ENCODE measurements at places on chromosomes 7 and 10. TPM values are rescaled to one million over a fixed set of nuclear protein-coding genes. Genes with fewer than 3 reads are reported as not detected.

DNA sequence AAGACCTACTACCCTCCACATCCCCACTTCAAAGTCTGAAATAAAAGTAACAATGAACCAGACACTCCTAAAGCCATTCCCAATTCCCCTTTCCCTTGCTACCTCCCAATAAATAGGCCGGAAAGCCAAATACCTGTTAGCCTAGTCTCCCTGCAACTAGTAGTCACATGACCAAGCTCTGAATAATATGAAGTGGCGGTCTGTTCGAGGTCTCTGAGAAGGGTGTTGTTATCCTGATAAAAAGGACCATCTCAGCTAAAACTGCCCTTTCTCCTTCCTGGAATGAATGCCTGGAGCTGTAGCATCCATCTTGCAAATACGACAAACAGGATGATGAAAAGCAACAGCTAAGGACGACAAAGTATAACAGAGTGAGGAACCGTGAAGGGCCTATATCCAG, 6.0 kb downstream of the KIF5B start:
- peaks cover 31% of the 10 kb centered on the region for H3K36me3 ChIP-seq
- H3K27me3 ChIP-seq = no peaks in the 10 kb centered on the region
- no peak overlapping the region for H3K27ac ChIP-seq

DNA sequence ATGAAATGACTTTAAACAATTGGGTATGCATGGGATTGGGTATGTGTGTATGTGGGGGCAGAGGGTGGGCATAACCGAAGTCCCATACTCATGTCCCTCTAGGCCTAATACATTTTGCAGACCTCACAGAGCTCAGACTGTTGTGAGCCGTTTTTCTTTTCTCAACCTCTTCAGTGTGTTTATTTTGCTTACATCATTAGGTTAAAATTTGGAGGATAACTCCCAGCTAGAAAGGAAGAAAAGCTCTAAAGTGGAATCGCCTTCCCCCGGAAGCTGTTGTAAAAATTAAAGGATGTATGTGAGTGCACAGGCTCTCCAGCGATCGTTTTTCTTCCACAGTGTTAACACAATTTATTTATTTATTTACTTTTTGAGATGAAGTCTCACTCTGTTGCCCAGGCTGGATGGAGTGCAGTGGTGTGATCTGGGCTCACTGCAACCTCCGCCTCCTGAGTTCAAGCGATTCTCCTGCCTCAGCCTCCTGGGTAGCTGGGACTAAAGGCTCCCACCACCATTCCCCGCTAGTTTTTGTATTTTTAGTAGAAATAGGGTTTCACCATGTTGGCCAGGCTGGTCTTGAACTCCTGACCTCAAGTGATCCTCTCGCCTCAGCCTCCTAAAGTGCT, 1.5 kb upstream of the H2AZ2 start:
- DNase-seq = no peak
- H3K36me3 ChIP-seq = no peaks in the 10 kb centered on the region
- peak overlapping the region; percentile 65 for H3K4me3 ChIP-seq
- peaks cover 10% of the 10 kb centered on the region for H3K4me1 ChIP-seq
- H3K27me3 ChIP-seq = no peaks in the 10 kb centered on the region

GRCh38 chr10:73590881-73591799, at the start of gene USP54:
Gene USP54, minus strand, starts transcription at chr10:73591342. Its CDS starts 15,684 bp downstream, at chr10:73575658.
- H3K36me3 ChIP-seq = no peaks in the 10 kb centered on the region
- no peaks in the 10 kb centered on the region for H3K27me3 ChIP-seq
- H3K27ac ChIP-seq = peak within 1 kb of the TSS; percentile 61
- H3K4me3 ChIP-seq = peak within 1 kb of the TSS; percentile 18

GRCh38 chr7:37286454-37286832, 162.2 kb downstream of the ELMO1 start:
- DNase-seq = no peak
- H3K27ac ChIP-seq = no peak overlapping the region
- H3K36me3 ChIP-seq = no peaks in the 10 kb centered on the region
- no peaks in the 10 kb centered on the region for H3K27me3 ChIP-seq

- no peak overlapping the region for H3K27ac ChIP-seq
- no peak overlapping the region for H3K4me3 ChIP-seq
- H3K27me3 ChIP-seq = no peaks in the 10 kb centered on the region
- H3K4me1 ChIP-seq = no peaks in the 10 kb centered on the region
- no peaks in the 10 kb centered on the region for H3K36me3 ChIP-seq
These were observed 50.5 kb downstream of the VAX1 start for GRCh38 chr10:117087521-117087920.

DNA sequence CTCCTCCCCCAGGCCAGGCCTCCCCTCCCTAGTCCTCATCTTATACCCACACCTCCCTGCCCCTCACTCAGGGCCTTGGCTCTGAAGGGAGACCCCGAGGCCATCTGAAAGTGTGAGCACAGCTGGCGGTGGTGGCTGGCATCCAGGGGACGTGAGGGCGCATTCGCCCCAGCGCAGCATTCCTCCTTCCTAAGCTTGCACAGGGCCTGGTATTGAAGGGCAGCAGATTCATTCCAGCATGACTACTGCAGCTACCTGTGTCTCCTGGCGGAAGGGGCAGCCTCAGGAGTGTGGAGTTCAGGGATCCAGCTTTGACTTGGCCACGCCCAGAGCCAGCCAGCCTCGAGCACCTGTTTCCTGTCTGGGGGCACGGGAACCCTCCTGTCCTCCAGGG, 72.6 kb downstream of the PARP12 start:
- H3K4me3 ChIP-seq = no peak overlapping the region
- no peaks in the 10 kb centered on the region for H3K27me3 ChIP-seq
- H3K4me1 ChIP-seq = no peaks in the 10 kb centered on the region
- DNase-seq = no peak
- no peak overlapping the region for H3K27ac ChIP-seq

DNA sequence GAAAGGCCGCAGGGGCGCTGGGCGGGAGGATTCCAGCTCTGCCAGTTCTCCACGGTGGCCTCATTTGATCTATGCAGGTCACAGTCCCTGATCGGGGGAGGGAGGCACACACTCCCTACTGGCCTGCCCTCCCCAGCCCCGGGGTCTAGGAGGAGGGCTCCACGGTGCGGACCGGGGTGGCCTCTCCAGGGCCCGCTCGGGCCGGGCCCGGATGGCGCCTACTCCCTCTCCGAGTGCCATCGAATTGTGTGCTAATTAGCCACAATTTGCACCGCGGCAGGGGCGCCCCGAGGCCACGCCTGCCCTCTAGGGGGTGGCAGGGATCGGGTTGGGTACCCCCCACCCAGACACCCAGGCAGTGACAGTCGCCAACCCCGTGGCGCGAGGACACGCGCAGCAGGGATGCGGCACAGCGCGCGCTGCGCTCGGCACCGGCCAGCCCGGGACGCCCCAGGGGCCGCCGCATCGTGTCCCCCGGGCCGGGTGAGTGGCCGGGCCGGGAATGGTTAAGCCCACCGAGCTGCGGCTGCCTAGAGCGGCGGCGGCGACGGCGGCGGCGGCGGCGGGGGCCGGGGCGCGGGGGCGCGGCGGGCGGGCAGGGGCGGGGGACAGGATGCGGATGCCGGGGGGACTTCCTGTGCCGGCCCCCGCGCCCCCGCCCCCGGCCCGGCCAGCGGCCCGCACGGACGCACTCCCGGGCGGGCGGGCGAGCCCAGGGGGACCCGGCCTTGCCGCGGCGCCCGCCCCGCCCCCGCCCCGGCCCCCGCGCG, at the start of gene ZNF853:
Gene ZNF853, plus strand, starts transcription at position 658 of the 770 bp plus-strand sequence. CDS start 565 bp downstream, outside the sequence.
- no peak within 1 kb of the TSS for H3K27ac ChIP-seq
- no peaks in the 10 kb centered on the region for H3K27me3 ChIP-seq
- DNase-seq = no peak
- H3K4me3 ChIP-seq = peak within 1 kb of the TSS; percentile 43

- no peaks in the 10 kb centered on the region for H3K27me3 ChIP-seq
- DNase-seq = no peak
- no peak overlapping the region for H3K27ac ChIP-seq
- H3K36me3 ChIP-seq = no peaks in the 10 kb centered on the region
- peaks cover 7% of the 10 kb centered on the region for H3K4me1 ChIP-seq
- H3K4me3 ChIP-seq = no peak overlapping the region
These were observed 68.7 kb upstream of the PRKG1 start for GRCh38 chr10:51005551-51005950.

Gene CHCHD2
- 330 TPM for total RNA-seq

Gene GBX1
- total RNA-seq = not detected

Gene EPDR1
- total RNA-seq = 2.8 TPM

Gene TET1
- total RNA-seq = 0.48 TPM

Gene GPR15LG
- total RNA-seq = 352 TPM

All from esophagus squamous epithelium (tissue), 5 donors.